ENCODE measurements at places on chromosomes 5 and 9.

DNA sequence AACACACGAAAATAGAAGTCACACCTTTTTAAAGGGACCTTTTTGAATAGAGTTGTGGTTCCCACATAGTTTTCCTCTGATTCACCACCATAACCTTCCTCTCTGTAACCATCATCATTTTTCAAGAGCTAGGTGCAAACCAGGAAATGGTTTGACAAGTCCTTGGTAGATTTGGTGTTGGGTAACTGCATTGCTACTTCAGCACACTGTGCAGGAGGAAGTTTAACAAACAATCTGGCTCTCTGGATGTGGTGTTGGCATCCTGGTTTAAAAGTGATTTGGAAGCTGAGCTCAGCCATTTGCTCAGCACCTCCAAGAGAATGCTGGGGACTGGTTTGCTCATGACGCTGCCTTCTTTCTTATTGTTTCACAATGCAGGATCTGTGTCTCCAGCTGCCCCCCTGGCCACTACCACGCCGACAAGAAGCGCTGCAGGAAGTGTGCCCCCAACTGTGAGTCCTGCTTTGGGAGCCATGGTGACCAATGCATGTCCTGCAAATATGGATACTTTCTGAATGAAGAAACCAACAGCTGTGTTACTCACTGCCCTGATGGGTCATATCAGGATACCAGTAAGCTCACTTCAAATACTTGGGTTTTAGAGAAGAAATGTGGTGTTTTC, 213.1 kb downstream of the RFK start:
- DNase-seq: no peak

DNA sequence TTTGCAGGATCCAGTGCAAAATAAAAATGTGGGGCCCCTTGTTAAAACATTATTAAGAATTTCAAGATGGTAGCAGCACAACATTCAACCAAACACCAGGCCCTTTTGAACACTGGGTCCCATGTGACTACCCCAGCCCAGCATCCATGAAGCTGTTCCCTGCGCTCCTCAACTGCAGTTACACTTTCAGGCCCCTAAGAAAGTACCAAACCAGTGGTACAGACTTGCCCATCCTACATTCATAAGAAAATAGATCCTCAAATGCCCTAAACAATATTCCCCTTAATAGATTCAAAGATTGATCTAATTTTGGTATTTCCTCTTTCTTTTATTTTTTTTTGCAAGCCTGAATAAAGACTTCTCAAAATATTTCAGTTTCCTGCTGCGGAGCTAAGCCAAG, 201.7 kb downstream of the EFNA5 start:
- DNase-seq: no peak

GRCh38 chr5:180315762-180316212, 23.9 kb upstream of the MAPK9 start:
- DNase-seq: peak; percentile 72

DNA sequence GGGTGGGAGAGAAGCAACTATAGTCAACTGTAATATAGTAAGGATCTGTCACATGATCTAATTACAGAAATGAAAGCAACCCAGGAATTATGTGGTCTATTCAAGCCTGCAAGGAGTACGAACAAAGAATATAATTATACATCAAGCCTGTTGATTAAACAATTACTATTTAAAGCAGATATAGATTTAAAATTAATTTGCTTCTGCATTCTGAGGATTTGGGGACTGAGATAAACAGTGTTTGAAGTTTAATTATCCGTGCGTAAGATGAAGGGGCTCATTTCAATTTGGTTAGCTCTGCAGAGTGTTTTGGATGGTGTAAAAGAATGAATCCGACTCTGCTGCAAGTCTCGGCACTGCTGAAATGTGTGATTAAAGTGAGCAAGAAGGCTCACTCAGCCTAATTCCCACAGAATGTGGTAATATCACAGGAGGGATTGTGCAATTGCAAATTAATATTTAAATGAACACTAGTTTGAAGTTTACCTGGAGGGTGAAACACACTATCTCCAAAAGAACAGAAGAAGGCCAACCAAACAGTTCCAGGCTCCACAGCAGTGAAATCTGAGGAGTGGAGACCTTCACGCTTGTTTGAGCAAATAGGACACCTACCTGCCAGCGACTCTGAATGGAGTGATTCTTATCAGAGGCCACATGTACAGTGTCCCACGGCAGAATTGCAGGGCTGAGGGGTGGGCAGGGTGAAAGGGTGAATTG, 420.6 kb upstream of the SLC30A5 start:
- no peak for DNase-seq

- no peak for DNase-seq
Measured at GRCh38 chr9:132187121-132187620, 25.3 kb downstream of the NTNG2 start.

DNA sequence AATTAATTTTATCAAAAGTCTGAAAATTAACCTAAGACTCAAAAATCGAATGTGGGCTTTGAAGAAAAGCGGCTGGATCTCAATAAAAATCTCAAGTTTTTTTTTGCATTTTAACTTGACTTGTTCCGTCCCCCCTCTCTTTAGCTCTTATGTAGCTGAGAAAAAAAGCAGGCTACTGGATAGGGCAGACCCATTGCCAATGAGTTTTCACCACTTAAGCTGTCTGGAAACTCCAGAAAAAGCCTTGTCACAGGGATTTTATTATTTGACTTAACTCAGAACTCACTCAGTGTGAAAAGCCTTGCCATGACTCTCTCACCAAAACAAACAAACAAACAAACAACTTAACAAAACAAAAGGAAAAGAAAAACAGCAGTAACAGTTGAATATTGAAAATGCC, 247.4 kb downstream of the CDH9 start:
- DNase-seq: no peak

DNA sequence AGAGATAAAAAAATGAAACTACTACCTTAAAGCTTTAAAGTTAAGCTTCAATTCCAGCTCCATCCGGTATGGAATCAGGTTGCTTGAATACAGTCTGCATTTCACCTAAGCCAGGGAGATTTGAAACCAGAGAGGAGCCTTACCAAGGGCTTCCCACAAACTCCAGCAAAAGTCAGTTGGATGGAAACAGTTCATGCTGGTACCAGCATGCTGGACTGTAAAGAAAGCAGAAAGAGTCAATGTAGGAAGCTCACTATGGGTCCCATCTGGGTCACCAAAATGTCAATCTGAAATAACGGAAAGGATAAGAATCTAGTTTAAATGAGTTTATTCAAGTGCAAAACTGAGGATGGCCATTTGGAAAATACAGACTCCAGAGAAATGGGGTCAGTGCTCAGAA, 65.3 kb downstream of the CDO1 start:
- no peak for DNase-seq

DNA sequence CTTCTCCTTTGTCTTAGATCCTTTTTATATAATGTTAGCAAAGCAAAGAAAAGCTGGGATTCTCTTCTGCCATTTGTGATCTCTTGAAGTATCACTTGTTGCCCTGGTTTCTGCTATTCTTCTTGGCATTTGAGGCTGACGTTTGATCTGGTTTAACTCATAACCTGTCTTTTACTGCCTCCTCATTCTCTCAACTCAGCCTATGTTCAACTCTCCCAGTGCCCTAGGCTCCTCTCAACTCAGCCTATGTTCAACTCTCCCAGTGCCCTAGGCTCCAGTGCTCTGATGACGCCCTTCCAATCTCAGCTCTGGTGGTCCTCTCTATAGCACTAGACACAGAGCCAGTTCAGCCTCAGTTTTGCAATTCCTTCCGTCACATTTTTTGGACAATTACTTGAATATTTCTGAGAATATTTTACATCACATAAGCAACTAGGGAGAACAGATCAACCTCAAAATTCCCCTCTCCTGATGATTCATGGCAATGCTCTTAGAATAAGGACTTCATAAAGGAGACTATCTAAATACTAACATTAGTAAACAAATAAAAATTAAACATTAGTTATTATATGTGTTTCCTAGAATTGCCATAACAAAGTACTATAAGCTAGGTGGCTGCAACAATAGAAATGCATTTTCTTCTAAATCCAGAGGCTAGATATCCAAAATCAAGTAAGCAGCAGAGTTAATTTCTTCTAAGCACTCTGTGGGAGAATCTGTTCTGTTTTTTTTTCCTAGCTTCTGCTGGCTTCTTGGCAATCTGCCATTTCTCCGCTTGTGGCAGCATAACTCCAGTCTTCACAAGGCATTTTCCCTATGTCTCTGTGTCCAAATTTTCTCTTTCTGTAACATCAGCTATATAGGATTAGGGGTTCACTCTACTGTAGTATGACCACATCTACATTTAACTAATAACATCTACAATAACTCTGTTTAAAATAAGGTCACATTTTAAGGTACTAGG, 662.1 kb upstream of the FTMT start:
- no peak for DNase-seq

GRCh38 chr5:122985954-122986721, 50.4 kb downstream of the PPIC start:
- DNase-seq: no peak

Measured in WERI-Rb-1 (cell line).